Mucosa of descending colon (tissue), 3 donors: ENCODE measurements at places on chromosomes 11 and 22. TPM values are rescaled to one million over a fixed set of nuclear protein-coding genes. Genes with fewer than 3 reads are reported as not detected.

DNA sequence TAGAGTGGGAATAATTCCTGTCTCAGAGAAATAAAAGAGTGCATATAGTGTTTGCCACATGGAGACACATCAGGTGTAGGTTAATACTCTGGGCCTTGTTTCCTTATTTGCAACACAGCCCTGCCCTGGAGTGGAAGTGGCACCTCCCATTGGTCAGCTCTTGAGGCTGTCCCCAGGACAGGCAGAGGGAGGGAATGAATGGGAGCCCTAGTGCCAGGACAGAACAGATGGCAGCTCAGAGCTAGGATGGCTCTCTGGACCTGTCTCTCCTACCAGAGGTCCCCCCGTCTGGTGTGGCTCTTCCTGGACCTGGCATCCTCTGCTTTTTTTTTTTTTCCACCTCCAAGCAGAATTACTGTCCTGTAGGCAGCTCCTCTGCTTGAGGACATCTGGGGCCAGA lies 35.6 kb downstream of the LIMK2 start:
- no peak for DNase-seq

DNA sequence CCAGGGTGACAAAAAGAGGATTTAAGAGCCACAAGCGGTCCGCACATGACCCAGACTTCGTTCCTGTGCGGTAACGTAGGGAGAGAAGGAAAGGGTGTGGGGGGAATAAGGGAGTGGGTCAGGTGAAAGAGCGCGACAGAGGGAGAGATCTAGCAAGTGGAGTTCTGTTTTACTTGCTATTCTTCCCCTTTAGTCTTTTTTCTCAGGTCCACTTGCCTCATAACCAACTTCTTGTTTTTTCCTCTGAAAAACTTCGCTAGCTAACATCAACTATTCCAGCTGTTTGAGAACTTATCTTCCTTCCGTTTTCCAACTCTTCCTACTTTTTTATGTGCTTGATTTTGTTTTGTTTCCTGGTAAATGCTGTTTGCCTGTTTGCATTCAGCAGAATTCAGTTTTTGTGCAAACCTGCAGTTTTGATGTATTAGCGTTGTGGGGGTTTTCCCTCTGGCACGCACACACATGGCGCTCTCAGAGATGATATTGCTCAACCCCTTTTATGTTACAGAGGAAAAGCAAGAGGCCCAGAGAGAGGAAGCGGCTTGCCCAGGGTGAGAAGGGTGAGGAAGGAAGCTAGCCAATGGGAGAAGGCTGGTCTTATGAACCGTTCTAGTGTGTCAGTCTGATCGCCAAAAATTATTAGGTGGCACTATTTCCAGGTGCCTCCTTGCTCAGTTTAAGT lies 592 bp upstream of the CTSC start:
- DNase-seq, result peak; percentile 52

Gene CPT1B
- 24.5 TPM for total RNA-seq

GRCh38 chr22:43310311-43310710 lies 32.9 kb downstream of the SCUBE1 start:
- no peak for DNase-seq
